ENCODE measurements at places on chromosomes 5 and 9. TPM values are rescaled to one million over a fixed set of nuclear protein-coding genes. Genes with fewer than 3 reads are reported as not detected.

DNA sequence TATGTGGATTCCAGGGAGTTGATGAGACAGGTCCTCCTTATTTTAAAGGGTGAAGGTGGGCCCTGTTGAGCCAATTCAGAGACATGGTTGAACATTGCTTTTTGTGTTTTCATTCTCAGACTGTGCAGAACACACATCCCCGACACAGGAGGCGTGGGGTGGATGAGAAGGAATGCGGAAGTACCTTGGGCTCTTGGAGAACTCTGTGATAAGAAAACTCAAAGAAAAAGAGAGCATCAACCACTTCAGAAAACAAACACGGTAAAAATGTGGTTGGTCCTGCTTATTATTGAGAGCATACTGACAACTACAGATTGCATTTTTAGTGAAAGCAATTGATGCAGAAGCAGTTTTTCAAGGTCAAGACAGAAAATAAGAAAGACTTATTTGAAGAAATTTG, 659.8 kb downstream of the IRX1 start:
- DNase-seq, result no peak

- peak; percentile 54 for DNase-seq
Measured at GRCh38 chr5:86979811-86980411, 287.8 kb upstream of the RASA1 start.

- DNase-seq, result no peak
Measured at GRCh38 chr5:44660251-44660650, 148.5 kb upstream of the MRPS30 start.

- no peak for DNase-seq
Measured at GRCh38 chr9:71036501-71036900, 84.9 kb downstream of the TRPM3 start.

DNA sequence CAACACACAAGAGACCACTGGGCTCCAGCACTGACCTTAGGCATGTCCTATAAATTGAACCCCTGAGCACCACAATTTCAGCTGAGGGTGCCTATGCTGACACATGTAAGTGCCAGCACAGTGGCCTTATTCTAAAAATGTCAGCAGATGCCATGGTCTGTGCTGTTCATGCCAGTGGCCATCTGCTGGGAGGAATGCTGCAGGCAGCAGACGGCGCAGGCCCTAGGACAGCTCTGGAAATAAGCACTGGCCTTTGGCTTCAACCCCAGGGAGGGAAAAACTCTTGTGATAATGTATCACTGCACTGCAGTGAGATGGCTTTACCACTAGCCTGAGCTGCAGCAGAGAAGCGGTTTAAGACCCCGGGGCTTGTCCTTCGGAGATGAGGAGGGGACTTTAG, 98.5 kb downstream of the SYK start:
- no peak for DNase-seq

GRCh38 chr9:26308328-26308727, 584.3 kb downstream of the CAAP1 start:
- no peak for DNase-seq

- no peak for DNase-seq
Measured at GRCh38 chr9:17906841-17907778, 328.2 kb downstream of the SH3GL2 start.

GRCh38 chr5:6483880-6484382, 35.3 kb downstream of the UBE2QL1 start:
- no peak for DNase-seq

GRCh38 chr5:151886546-151887275, 37.9 kb downstream of the GLRA1 start:
- no peak for DNase-seq

- no peak for DNase-seq
Measured at GRCh38 chr5:5387777-5388176, 34.7 kb upstream of the ICE1 start.

GRCh38 chr5:142748568-142749249, 21.5 kb upstream of the ARHGAP26 start:
- DNase-seq, result no peak

GRCh38 chr5:55749387-55749786, 11.5 kb downstream of the DDX4 start:
- DNase-seq, result no peak

GRCh38 chr9:94952565-94953373, 226.3 kb downstream of the AOPEP start:
- DNase-seq, result no peak

DNA sequence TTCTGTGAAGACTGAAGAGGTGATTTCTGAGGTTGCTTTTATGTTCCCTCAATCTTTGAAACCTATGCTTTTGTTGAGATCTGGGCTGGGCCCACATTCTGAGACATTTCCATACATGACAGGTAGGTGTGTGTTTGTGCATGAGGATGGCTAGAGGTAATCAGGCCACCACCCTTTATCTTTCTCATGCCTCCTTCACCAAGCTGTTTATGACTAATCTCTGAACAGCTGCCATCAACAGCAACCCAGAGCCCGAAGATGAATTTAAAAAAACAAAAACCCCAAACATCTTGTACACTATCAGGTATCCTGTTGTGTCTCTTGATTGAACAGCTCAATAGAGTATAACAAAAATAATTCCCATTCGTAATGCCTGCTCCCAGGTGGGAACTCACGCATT, 12.6 kb upstream of the C5orf46 start:
- DNase-seq, result no peak

DNA sequence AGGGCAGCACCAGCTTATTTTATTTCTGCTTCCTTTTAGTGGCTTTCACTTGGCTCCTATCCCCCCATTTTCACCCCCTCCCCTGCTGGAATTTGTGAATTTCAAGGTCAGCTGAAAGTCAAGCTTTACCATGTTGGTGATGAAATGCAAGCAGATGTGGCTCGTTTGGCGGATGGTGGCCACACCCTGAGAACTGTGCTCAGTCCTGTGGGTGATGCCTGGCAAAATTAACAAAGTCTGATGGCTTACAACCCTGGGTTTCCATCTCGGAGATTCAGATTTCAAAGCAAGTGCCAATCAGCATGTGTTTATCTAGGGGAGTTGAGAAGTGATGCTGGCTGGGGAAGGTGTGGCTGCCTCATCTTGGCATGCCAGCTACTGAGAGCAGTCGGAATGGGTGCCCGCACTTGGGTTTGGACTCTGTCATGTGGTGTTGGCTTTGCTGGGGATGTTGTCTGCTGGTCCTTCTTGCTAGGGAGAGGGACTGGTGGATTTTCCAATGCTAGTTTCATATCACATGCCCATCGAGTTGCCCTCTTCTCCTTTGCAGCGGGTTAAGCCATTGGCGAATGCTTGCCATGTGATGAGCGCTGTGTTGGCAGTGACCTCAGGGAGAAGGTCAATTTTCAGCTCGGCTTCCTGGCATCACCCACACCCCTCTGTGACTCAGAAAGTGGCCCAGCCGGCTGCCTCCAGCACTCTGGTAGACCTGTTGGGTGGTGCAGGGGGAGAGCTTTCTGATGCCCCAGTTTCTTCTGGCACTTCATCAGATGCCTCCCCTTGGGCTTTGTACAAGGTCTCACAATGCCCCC, 77.0 kb upstream of the PITX1 start:
- DNase-seq, result no peak

- peak; percentile 57 for DNase-seq
Measured at GRCh38 chr9:81462801-81463200, 226.5 kb downstream of the TLE1 start.

GRCh38 chr5:10490927-10491672, 49.4 kb downstream of the ROPN1L start:
- no peak for DNase-seq

GRCh38 chr9:25377039-25377438, 301.2 kb downstream of the TUSC1 start:
- no peak for DNase-seq

Gene INSYN2B
- polyA plus RNA-seq, result 2.0 TPM

Gene HMCN2
- not detected for polyA plus RNA-seq

Gene TSLP
- 0.05 TPM for polyA plus RNA-seq

Gene SOHLH1
- polyA plus RNA-seq, result not detected

Gene NR2F1
- polyA plus RNA-seq, result 24.6 TPM

Gene GGTA1
- polyA plus RNA-seq, result not detected

Gene FOXD4L3
- polyA plus RNA-seq, result not detected

Gene TAF11L10
- polyA plus RNA-seq, result not detected

Gene FBXL7
- 23.2 TPM for polyA plus RNA-seq
